ENCODE measurements at places on chromosomes 1 and 21.
A peak's percentile ranks its signal among the peaks of the same experiment; 100 is the strongest.

DNA sequence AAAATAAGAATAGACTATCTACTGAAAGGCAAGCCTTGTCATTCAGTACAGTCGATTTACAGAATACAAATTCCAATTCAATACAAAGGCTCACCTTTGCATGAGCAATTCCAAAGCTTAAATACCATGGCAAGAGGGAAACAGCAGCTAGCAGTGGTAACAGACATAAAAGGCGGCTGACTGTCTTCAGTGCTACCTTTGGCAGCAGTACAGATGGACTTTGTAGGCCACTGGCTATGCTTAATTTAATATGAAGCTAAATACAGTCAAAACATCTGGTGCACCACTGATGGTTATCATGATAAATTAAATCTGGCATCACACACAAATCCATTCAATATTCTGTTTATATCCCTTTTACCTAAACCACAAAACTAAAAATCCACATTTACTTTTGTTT, 62.4 kb downstream of the RERE start:
- DNase-seq: no peak

DNA sequence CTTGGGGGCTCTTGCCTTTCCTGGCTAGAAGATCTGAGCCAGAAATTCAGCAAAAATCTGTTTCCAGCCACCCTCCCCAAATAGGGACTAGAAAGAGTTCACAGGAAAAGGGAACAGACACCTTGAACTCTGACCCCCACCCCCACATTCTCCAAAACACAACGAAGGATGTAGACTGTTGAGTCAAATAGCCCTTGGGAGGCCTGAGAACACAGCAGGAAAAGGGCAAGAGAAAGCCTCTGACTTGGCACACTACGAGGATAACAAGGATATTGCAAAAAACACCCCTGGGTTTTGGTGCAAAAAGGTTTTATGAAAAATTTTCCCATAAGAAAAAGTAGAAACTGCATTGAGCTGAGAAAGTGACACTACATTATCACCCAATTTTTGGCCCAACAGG, 1.9 kb upstream of the YRDC start:
- no peak for DNase-seq

DNA sequence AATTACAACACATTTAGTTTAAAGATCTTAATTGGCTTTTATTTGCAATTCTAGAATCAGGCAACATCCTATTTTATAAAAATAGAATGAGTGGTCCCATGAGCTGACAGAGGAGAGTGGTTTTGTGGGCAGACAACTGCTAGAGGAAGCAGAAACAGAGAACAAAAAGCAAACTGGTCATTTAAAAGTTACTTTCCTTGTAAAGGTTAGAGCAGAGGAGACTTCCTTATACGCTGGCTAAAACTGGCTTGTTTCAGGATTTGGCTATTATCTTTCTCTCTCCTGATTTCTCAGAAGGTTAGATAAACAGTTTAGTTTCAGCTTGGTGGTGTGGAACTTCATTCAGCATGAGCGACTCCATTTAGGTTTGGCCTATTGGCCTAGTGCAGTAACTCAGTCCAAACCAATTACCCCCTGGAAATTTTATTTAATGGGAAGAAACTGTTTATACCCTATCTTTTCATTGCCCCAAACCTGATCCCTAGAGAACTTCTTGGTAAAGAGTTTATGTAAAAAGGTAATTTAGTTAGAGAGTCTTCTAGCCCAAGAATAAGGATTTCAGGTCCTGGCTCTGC, 32.2 kb upstream of the IL20 start:
- DNase-seq: no peak

GRCh38 chr1:17572264-17572985, 32.9 kb downstream of the ARHGEF10L start:
- DNase-seq: no peak

DNA sequence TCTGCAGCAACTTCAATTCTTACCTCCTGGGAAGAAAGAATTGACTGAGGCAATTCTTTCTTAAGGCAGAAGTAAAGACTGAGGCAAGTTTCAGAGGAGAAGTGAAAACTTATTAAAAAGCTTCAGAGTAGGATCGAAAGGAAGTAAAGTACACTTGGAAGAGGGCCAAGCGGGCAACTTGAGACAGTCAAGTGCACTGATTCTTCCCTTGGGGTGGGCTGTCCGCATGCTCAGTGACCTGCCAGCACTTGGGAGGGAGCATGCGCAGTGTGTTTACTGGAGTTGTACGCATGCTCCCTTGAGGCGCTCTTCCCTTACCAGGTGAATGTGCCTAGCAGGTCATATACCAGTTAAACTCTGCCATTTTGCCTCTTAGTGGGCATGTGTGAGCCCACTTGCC, 55.3 kb upstream of the NBPF3 start:
- no peak for DNase-seq

- DNase-seq: peak; percentile 14
Measured at GRCh38 chr1:66725885-66726665, 26.2 kb upstream of the DYNLT5 start.

GRCh38 chr1:237226177-237226944, 184.4 kb downstream of the RYR2 start:
- no peak for DNase-seq

- DNase-seq: no peak
Measured at GRCh38 chr1:205670150-205670446, 10.2 kb downstream of the SLC45A3 start.

- DNase-seq: no peak
Measured at GRCh38 chr1:167093846-167094516, at the start of gene STYXL2. Gene STYXL2, plus strand, starts transcription at chr1:167094075. Its CDS starts 775 bp downstream, at chr1:167094850.

DNA sequence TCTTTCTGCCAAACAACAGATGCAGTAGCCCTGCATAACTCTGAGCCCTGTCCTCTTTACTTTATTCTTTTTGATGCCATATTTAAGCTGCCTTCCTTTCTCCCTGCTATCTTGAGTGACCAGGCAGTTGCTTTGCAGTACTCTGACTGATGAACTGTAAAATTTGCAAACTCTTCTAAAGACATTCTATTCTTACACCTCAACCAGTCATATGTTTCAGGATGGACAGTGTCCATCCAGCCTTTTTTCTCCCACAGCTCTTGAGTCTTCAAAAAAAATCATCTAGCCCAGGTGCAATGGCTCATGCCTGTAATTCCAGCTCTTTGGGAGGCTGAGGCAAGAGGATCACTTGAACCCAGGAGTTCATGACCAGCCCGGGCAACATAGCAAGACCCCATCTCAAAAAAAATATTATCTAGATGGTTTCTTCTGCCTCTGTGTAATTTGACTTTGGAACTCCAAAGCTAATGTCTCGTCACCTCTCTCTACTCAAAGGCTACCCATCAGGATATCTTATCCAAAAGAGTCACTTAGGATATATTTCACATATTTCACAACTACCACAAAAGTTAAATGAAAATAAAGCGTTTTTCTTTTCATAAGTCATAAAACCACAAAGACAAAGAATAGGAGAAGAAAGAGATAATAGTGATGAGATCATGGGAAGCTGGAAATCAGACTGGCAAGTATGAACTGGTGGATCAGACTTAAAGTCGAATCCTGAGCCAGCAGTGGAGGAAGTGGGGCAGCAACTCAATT, 54.6 kb upstream of the IPO9 start:
- no peak for DNase-seq

- DNase-seq: no peak
Measured at GRCh38 chr1:27672750-27673112, 739 bp upstream of the IFI6 start.

- no peak for DNase-seq
Measured at GRCh38 chr1:114310695-114311271, 157.1 kb upstream of the SYT6 start.

GRCh38 chr1:15152318-15153183, 996 bp upstream of the TMEM51 start:
- DNase-seq: no peak

DNA sequence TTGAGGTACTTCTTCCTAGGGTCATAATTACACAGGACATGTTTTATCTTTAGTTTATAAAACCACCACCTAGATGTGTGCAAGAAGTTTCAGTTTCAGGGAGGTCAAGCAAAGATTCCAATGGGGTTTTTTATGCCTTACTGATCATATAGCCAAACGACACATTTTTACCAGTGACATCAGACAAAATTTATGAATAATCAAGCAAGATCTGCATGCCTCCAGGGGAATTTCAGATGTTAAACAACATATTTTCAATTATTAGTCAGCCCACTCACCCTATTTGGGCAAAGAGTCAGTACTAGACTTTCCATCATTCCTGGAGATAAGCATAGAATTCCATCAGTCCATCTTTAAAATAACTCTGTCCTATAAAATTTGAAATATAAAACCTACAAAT, 867.4 kb downstream of the KCNT2 start:
- no peak for DNase-seq

GRCh38 chr1:25182629-25183028, 49.7 kb downstream of the SYF2 start:
- DNase-seq: no peak

DNA sequence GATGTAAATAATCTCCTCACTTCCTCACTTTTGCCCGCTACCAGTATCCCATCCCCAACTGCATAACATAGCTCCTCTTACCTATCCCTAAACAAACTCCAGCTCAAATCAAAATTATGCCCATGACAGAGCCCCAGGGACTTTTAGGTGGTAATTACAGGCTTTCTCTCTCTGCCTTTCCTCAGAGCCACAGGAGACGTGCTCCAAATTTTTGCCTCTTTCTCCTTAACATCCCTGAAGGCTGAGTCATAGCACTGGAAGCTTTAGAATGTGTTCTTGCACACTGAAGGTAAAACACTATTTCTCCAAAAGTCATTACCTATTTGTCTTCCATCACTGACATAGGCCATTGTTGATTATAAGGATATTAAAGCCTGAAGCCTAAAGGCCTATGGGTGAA, 263.5 kb upstream of the PLD5 start:
- no peak for DNase-seq

- DNase-seq: no peak
Measured at GRCh38 chr1:213914392-213914791, 73.4 kb upstream of the PROX1 start.

DNA sequence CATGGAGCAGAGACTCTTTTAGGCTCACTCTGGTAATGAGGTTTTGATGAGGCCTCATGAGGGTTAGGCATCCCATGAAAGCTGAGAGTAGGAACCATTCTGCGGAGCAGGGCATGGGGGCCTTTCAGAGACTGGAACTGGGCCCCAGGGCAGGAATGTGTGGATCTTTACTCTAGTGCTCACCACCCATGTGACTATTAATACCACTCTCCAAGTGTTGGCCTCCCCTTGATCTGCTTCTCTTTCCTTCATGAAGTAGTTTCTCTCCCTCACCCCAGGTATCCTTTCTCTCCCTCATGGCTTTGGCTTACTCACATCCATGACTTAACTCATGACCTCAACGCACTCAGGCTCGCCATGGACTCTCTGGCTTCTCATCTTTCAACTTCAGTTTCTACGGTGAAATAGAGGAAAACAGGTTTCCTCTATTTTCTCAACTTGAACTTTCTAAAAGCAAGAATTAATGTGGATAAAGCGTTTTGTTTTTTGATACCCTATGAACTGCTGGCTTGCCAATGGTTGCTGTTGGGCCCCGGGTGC, 50.5 kb upstream of the GADD45A start:
- no peak for DNase-seq

DNA sequence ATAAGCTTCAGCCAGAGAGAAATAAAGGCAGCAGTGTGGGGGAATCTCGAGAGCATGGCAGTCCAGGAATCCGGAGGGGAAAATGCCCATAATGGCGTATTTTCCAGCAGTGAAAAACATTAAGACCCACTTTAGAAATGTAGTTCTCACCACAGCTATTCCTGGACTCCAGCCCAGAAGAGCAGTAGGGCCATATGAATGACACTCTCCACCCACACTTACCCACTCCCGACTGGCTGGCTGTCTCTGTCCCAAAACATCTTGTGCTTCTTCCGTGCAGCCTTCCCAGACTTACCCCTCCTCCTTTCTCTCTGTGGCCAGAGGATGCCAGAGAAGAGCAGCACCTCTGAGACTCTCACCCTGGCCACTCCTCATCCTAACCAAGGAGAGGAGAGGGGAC, 56.4 kb downstream of the TRABD2B start:
- no peak for DNase-seq

DNA sequence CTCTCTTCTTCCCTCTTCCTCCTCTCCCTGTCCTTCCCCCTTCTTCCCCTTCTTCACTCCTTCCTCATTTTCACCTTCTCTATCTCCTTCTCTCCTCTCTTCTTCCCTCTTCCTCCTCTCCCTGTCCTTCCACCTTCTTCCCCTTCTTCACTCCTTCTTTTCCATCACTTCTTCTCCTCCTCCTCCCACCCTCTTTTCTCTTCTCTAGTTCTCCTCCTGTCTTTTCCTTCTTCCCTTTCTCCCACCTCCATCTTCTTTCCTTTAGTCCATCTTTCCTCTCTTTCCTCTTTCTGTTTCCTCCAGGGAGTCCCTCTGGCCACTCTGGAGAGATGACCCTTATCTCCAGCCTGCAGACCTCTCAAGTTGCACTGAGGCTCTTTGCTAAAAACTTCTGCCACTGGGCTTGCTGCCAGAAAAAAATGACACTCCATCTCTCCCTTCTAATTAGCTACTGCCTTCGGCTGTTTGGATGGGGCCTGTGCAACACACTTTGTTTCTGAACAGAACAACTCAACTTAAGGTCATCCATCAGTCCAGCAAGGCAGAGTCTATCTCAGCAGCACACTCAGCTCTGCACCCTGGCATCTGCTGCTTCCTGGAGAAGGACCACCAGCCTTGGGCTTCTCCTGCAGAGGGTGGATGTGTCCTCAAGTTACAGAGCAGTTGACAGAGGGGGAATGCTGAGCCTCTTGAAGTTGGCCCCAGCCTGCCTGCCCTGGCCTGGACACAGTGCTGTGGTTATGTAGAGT, 538.8 kb downstream of the MATN1 start:
- DNase-seq: no peak

DNA sequence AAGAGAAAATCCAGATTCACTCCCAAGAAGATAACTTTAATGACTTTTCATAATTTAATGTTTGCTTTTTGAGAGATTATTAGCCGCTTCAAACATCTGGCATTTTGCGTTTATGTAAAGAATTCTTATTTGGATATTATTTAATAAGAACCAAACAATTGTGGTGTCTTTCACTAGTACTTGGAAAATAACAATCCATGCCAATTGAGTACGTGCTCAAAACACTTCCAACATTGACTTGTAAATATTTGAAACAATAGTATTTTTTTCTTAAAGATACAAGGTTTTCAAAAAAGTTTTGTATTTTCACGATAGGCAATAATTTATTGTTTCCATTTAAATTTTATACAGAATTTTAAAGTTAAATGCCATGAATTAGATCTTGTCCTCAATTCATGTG, 498.7 kb downstream of the AMY1C start:
- no peak for DNase-seq

GRCh38 chr1:14495381-14495780, 103.1 kb upstream of the KAZN start:
- no peak for DNase-seq

GRCh38 chr1:173038875-173039554, 11.7 kb downstream of the TNFSF18 start:
- DNase-seq: no peak

DNA sequence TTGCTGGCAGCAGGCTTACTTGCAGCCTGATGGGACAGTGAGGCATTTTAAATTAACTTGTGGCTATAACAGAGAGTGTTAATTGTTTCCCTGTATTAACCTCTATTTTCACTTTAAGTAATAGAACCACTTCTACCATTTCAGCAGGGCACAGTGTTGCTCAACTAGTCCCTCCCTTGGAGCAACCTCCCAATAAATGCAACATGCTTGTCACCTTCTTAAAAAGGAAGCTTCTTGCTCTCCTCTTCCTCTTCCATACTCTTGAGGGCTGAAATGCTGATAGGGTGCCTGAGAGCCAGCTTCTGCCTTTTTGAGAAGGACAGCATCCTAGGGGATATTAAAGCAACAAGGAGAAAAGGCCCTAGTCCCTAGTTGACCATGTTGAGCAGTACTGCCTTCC, 52.1 kb downstream of the C4BPA start:
- DNase-seq: no peak

- peak; percentile 4 for DNase-seq
Measured at GRCh38 chr1:209335178-209335577, 248.3 kb upstream of the CAMK1G start.

All from GM18507 (cell line).